ENCODE measurements at places on chromosomes 6 and 20. TPM values are rescaled to one million over a fixed set of nuclear protein-coding genes. Genes with fewer than 3 reads are reported as not detected.

DNA sequence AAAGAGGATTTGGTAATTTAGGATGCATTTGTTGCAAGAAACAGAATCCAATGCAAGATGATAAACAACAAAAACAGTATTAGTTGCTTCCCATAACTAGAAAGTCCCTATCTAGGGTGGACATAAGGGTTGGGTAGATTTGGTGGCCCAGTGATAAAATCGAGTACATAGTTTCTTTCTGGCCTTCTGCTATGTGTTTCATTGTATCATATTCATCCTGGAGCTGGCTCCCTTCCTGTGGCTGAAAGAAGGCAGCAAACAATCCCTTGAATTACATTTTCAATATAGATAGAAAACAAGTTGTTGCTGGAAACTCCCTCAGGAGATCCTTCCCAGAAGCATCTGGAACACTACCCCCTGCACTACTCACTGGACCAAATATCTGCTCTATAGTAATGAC is 135.1 kb downstream of the ID4 start:
- H3K27ac ChIP-seq, result no peak overlapping the region
- no peaks in the 10 kb centered on the region for H3K36me3 ChIP-seq
- H3K4me1 ChIP-seq, result no peaks in the 10 kb centered on the region
- no peaks in the 10 kb centered on the region for H3K27me3 ChIP-seq
- H3K4me3 ChIP-seq, result no peak overlapping the region
- DNase-seq, result no peak

- no peaks in the 10 kb centered on the region for H3K4me1 ChIP-seq
- DNase-seq, result no peak
- H3K36me3 ChIP-seq, result no peaks in the 10 kb centered on the region
- H3K4me3 ChIP-seq, result no peak overlapping the region
- no peak overlapping the region for H3K27ac ChIP-seq
- no peaks in the 10 kb centered on the region for H3K27me3 ChIP-seq
These were observed 505.4 kb upstream of the CITED2 start for GRCh38 chr6:139879823-139880356.

GRCh38 chr6:3423439-3424184 is 33.2 kb downstream of the SLC22A23 start:
- peaks cover 9% of the 10 kb centered on the region for H3K4me1 ChIP-seq
- no peaks in the 10 kb centered on the region for H3K36me3 ChIP-seq
- no peak for DNase-seq
- H3K27ac ChIP-seq, result no peak overlapping the region
- no peaks in the 10 kb centered on the region for H3K27me3 ChIP-seq
- H3K4me3 ChIP-seq, result no peak overlapping the region

Gene ID4
- total RNA-seq, result 35.8 TPM

Gene RUNX2
- 5.9 TPM for total RNA-seq

DNA sequence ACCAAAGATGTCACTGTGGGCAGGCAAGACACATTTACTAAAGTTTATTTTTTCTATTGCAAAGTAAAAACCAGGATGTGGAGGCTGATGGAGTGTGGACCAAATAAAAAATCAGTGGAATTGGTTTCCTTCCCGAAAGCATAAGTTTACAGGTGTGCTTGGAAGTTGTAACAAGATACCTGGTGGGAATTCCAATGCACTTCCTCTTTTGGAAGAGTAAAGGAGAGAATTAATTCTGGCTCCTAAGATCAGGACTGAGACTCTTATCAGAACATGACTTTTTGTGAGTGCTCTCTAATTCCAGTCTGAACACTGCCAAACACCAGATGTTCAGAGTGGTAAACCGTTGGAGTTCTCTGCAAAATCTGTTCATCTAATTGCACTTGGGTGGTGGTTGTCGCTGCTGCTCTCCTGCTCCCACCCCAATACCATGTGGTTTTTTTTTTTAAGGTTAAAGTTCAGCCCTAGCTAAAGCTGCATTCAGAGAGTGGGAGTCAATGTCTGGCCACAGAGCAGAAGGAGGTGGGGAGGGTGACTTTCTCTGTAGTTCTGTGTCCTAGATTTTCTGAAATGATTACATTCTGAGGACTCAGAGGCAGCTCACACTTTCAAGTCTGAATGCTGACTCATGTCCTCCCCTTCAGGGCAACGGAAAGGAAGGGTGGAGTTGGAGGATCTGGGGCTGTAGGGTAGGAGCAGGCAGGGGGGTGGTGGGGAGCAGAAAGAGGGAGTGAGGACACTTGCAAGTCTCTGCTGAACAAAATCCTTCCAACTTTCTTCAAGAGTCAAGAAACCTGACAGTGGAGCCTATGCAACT is 275.8 kb upstream of the PRDM1 start:
- no peaks in the 10 kb centered on the region for H3K36me3 ChIP-seq
- peaks cover 15% of the 10 kb centered on the region for H3K4me1 ChIP-seq
- H3K27me3 ChIP-seq, result no peaks in the 10 kb centered on the region
- H3K27ac ChIP-seq, result no peak overlapping the region
- DNase-seq, result peak; percentile 62

Gene TMEM14C
- 99.5 TPM for total RNA-seq

Gene TRIM27
- total RNA-seq, result 42.2 TPM

- H3K27me3 ChIP-seq, result no peaks in the 10 kb centered on the region
- DNase-seq, result no peak
- H3K36me3 ChIP-seq, result no peaks in the 10 kb centered on the region
- H3K4me1 ChIP-seq, result no peaks in the 10 kb centered on the region
- H3K4me3 ChIP-seq, result no peak overlapping the region
These were observed 22.4 kb downstream of the TAF4 start for GRCh38 chr20:62043131-62043914.

Gene KIF6
- total RNA-seq, result 0.93 TPM
